ENCODE measurements at places on chromosomes 2 and 18.
A peak's percentile ranks its signal among the peaks of the same experiment; 100 is the strongest.

DNA sequence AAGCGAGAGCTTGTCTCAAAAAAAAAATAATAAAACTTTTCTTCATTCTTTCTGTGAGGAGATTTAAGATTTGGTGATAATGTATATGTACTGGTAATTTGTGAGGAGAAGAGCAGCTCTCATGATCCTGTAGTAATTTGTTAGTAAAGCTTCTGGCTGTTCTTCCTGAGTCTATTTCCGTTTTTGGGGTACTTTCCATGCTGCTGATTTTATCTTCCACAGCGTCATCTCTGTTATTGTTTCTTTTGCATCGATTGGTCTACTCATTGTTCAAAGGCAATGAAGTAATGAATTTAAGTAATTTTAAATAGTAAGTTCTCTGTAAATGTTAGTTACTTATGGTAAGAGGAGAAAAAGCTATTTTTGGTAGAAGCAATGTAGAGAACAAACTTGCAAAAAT is 12.0 kb downstream of the NDUFAF7 start:
- no peak for DNase-seq

DNA sequence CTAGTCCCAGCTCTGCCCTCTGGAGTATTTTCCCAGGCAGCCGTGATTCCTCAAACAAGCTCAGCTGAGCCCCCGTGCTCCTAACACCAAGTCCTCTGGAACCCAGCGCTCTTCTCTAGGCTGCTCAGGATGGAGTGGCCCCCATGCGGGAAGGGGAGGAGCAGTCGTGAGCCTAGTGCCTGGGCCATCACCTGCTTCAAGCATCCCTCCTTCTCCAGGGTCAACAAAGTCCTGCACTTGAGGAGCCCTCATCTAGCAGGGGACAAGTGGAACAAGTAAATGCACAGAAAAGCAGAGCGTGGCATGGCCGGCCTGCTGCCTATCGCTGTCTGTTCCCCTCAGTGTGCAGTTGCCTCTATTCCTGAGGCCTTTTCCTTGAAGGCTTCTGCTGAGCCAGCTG is 168.6 kb downstream of the INHBB start:
- no peak for DNase-seq

- DNase-seq: no peak
Observed at GRCh38 chr2:136021976-136022375, 36.5 kb upstream of the DARS1 start.

- no peak for DNase-seq
Observed at GRCh38 chr2:121754851-121755236, 607 bp upstream of the TSN start.

DNA sequence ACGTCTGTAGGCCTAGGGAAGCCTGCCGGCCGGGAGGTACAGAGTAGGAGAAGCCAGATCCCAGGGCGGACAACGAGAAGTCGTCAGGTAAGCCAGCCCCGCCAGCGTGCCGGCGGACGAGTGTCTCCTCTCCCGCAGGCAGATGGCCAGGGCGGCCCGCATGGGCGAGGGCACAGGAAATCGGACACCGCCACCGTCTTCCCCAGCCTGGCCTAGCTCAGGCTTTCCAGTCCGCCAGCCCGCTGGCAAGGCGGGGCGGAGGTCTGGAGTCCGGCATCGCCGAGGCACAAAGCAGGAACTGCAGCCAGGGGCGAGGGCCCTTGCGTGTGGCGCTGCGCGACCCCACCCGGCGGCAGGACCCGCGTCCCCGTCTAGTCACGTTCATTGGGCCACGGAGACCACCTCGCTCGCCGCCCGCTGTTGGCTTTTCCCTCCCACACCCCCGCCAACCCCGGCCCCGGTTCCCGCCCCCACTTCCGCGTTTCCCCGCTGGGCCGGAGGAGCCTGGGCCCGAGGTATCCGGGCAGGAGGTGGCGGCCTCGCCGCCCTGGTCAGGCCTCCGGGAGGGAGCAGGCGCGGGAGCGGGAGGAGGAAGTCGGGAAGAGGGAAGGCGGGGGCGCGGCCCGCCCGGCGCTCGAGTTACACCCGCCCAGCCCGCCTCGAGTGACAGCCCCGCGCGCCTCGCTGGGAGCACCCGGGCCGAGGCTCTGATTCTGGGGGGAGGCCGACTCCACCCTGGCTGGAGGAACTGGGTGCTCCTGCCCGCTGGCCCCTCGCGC is at the start of gene GPD2:
GPD2 (plus strand) TSS at position 662 of the 779 bp plus-strand sequence. CDS start 39,727 bp downstream, outside the sequence.
- peak; percentile 90 for DNase-seq

- peak; percentile 46 for DNase-seq
Observed at GRCh38 chr18:71784777-71785176, 759.4 kb downstream of the CBLN2 start.

DNA sequence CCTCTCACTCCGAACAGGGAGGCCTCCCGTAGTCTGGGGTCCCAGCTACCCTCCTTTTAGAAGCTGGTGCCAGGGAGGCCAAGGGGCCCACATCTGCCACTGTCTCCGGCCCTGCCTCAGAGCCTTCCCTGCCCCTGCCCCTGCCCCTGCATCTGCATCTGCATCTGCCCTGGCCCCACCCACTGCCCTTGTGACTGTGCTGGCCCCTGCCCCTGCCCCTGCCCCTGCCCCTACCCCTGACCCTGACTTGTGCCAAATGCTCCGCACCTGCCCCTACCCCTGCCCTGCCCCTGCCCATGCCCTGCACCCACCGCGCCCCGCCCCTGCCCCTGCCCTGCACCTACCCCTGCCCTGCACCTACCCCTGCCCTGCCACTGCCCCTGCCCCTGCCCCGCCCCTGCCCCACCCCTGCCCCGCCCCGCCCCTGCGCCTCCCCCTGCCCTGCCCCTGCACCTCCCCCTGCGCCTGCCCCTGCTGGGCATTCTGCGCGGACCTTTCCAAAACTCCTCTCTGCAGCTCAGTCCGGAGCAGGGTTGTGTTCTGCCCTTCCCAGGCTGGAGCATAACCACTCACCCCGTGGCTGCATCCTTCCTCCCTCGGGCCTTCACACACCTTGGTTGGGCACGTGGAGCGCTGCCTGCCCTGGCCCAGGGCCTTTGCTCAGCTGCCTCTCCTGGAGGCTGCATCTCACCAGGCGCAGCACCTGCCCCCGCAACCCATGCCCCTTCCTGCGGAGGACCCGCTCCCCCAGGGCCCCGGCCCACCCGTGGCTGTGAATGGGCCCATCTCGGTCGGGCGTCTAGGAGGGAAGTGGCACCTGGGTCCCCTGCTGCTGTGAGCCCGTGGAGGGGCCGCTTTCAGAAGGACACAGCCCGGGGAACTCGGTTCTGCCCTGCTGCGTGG is 5.4 kb downstream of the SNTG2 start:
- no peak for DNase-seq

DNA sequence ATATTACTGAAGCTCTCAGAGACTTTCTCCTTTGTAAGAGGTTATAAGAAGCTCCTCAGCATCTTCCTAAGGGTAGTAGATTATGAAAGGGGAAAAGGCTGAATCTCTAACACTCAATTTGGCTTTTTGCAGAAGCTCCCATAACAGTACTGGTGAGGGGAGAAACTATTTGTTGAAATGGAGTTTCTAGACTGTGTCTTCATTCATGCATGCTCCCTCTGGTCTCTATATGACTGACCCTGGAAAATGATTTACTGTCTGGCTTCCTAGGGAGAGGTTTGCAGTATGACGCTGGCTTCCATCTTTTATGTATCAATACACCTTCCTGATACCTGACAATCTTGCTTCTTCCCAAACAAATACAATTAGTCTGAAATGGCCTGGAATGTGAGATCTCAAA is 63.9 kb downstream of the LDAH start:
- no peak for DNase-seq

GRCh38 chr18:74290794-74291471 is 830 bp downstream of the CYB5A start:
- peak; percentile 84 for DNase-seq

DNA sequence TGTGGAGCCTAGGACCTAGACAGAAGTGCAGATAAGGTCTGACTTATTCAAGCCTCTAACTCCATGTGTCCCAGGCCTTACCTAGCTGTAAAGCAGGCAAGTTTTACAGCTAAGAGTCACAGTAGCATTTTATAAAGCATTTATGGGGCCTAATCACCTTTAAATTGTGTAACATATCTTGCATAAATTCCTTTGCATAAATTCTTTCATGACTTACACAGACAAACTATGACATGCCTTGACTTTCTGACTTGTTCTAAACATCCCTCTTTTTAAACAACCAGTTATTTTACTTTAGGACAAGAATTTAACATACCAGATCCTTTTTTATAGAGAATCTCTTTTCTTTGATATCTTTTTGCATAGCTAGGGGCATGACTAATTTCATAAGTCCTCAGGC is 1257.8 kb upstream of the NRXN1 start:
- no peak for DNase-seq

- DNase-seq: peak; percentile 27
Observed at GRCh38 chr18:36095936-36096519, 28.7 kb upstream of the RPRD1A start.

DNA sequence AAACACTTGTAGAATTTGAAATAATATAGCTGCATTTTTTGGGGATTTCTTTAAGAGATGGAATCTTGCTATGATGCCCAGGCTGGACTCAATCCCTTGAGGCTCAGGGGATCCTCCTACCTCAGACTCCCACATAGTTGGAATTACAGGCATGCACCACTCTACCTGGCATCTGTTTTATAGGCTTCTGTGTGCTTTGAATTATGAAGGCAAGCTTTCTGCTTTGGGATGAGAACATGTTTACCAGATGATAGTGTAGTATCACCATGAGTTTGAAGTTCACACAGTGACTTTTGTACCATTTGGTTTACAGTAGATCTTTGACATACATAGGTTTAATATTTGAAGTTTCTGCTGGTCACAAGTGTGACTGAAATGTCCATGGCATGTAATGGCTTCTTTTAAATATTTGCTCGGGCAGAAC is 10.7 kb downstream of the CNOT11 start:
- no peak for DNase-seq

- no peak for DNase-seq
Observed at GRCh38 chr2:158228943-158229508, 127.3 kb downstream of the UPP2 start.

DNA sequence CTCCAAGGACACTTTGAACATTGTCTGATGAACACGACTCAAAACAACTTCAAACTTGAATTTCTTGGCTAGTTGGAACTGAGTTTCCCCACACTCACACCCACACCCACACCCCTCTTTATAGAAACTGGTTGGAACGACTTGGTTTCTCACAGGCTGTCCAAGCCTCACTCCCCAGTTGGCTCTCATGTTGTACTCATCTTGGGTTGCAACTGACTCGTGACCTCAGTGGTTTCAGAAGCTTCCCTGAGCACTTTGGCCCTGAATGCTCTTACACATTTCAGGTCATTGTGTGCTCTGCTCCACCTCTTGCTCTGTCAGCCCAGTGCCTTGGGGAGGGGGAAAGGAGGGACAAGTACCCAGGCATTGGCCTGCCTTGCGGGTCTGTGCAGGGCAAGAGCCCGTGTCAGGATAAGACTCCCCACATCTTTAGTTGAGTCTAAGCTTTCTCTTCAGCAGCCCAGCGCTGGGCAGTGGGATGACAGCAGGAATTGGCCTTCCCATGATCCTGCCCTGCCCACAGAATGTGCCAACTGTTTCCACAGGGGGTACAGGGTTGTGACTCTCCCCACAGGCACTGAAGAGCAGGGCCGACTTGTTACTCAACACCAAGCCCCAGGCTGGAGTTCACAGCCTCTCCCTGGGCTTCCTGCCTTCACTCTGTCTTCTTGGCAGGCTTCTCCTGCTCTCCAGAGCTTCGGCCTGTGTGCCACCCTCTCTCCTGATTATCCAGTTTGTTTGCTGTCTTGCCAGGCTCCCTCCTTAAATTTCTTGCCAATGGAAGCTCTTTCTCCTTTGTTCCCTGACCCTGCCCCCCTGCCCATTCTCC is 104.6 kb downstream of the RTN4 start:
- DNase-seq: no peak

GRCh38 chr18:49731421-49731841 is 81.9 kb downstream of the ACAA2 start:
- no peak for DNase-seq

DNA sequence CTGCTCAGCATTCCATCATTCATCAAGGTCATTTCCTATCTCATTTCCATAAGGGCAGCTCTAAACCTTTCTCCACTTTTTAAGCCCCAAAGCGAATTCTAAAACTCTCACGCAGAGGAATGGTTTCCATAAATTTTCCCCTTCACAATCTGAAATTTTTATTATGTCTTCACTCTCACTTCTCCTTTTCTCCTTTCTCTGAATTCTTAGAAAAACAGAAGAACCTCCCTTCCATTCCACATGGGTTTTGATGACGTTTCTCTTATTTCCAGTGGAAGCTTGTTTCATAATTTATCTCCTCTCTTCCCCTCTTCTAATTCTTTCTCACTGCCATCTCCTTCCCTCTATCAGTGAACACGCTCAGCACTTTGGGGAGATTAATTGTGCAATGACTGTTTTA is 97.3 kb downstream of the SPATS2L start:
- no peak for DNase-seq

DNA sequence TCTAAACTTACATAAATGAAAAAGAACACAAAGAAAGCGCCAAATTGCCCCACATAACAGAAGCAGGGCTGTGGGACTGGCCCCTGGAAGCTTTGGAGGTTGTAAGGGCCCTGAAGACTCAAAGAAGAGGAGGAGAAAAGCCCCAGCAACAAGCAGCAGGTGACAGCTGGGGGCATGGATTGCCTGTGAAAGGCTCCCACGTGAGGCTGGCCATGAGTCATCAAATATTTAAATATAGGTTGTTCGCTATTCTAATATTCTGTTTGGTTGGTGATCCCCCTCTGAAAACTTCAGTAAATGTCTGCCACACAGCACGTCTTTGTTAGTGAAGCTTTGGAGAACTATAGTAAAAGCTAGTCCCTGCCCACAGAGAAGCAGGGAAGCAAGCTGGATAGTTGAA is 132.4 kb downstream of the MREG start:
- DNase-seq: no peak

DNA sequence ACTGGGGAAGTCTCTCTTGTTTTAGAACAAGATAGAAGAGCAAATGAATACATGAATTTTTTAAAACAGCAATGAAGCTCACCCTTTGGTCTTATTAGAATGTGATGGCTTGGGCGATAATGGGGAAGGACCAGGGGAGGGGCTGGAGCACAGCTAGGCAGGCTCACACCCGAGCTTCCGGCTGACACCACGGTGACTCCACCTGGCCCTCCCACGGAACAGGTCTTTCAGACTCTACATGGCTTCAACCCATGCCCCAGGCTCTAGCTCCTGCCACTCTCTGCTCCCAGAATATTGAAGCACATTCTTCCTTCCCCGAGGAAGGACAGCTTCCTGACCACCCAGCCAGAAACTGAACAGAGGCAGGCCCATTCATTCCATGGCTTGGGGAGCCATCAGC is 127.5 kb upstream of the AGAP1 start:
- no peak for DNase-seq

Measured in NCI-H526 (cell line).